GM23338 (cell line): ENCODE measurements at places on chromosomes 1 and 21. TPM values are rescaled to one million over a fixed set of nuclear protein-coding genes. Genes with fewer than 3 reads are reported as not detected.

DNA sequence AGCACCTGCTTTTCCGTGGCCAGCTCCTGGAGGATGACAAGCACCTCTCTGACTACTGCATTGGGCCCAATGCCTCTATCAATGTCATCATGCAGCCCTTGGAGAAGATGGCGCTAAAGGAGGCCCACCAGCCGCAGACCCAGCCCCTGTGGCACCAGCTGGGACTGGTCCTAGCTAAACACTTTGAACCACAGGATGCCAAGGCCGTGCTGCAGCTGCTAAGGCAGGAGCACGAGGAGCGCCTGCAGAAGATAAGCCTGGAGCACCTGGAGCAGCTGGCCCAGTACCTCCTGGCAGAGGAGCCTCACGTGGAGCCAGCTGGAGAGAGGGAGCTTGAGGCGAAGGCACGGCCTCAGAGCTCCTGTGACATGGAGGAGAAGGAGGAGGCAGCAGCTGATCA is 413 bp downstream of the UBL4B start:
- no peak overlapping the region for H3K4me3 ChIP-seq
- H3K4me1 ChIP-seq = no peaks in the 10 kb centered on the region; the same call in 1 of the 2 replicates
- no peak for DNase-seq
- no peak overlapping the region for H3K27ac ChIP-seq
- H3K36me3 ChIP-seq = no peaks in the 10 kb centered on the region
- H3K27me3 ChIP-seq = no peaks in the 10 kb centered on the region

DNA sequence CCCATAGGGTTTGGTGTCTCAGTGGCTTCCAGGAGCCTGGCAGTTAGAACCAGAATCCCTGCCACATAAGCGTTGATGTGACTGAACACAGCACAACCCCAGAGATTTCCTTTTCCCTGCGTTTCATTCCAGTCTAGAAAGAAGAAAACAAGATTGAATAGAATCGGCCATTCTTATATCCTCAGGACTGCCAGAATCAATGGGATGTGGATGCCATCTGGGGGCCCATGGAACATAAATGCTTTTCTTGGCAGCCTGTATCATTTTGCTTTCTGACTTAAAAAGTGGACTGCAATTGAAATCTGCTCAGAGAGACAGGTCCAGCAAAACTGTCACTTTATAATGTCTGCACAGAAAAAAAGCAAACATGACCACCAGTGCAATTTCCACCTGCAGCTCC is 80.3 kb downstream of the DISC1 start:
- 0 out of 2 replicates have a peak, but pooled peaks cover 5% of the 10 kb centered on the region for H3K4me1 ChIP-seq
- DNase-seq = no peak
- H3K4me3 ChIP-seq = no peak overlapping the region
- no peak overlapping the region for H3K27ac ChIP-seq
- H3K27me3 ChIP-seq = no peaks in the 10 kb centered on the region

- peaks cover 5% of the 10 kb centered on the region; the same call in 1 of the 2 replicates for H3K36me3 ChIP-seq
- no peak for DNase-seq
- H3K27ac ChIP-seq = no peak overlapping the region
Observed at GRCh38 chr21:26055010-26055409, 115.6 kb downstream of the APP start.

GRCh38 chr1:45521413-45522323 is at the start of gene PRDX1:
Gene PRDX1, minus strand, starts transcription at chr1:45521884. Its CDS starts 2,841 bp downstream, at chr1:45519043.
- no peaks in the 10 kb centered on the region for H3K27me3 ChIP-seq
- peak; percentile 96 for DNase-seq
- H3K4me3 ChIP-seq = peak within 1 kb of the TSS; percentile 100
- peak within 1 kb of the TSS; percentile 100 for H3K27ac ChIP-seq

DNA sequence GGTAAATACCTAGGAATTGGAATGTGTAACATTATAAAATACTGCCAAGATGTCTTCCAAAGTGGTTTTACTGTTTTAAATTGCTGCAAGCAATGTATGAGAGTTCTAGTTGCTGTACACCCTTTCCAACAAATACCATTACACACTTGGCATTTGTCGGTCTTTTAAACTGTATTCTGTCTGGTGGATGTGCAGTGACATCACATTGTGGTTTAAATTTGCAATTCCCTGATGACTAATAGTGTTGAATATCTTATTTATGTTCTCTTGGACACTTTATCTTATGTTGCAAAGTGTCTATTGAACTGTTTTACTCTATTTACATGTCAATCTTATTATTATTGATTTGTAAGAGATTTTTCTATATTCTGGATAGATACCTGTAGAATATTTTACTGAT is 561.2 kb upstream of the B3GALT2 start:
- no peak overlapping the region for H3K27ac ChIP-seq
- H3K27me3 ChIP-seq = no peaks in the 10 kb centered on the region
- H3K4me1 ChIP-seq = no peaks in the 10 kb centered on the region
- no peaks in the 10 kb centered on the region for H3K36me3 ChIP-seq
- DNase-seq = no peak

DNA sequence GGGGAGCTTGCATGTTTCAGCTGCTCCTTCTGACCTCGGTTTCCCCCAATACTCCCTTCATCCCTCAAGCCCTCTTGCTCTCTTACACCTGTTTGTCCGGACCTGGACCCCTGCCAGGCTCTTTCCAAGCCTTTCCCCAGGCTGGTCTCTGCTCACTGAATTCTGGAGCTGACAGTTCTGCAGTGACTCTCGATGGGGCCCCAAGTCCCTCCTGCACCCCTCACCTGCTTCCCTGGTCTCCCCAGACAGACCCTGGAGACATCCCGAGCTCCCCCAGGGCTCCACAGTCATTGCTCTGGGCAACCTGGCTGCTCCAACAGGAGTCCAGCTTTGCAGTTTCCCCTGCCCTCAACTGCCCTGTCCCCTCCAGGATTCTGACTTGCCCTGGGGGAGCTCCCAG is 198.6 kb downstream of the GRIK3 start:
- H3K36me3 ChIP-seq = no peaks in the 10 kb centered on the region
- no peak overlapping the region for H3K4me3 ChIP-seq
- DNase-seq = no peak
- H3K27me3 ChIP-seq = no peaks in the 10 kb centered on the region

GRCh38 chr1:160406131-160406968 is 6.0 kb downstream of the VANGL2 start:
- H3K4me1 ChIP-seq = peaks cover 74% of the 10 kb centered on the region
- no peak overlapping the region for H3K27ac ChIP-seq
- H3K4me3 ChIP-seq = no peak overlapping the region
- no peak for DNase-seq
- no peaks in the 10 kb centered on the region for H3K36me3 ChIP-seq

GRCh38 chr1:106798991-106799390 is 257.5 kb upstream of the PRMT6 start:
- H3K36me3 ChIP-seq = no peaks in the 10 kb centered on the region
- H3K4me3 ChIP-seq = no peak overlapping the region

GRCh38 chr1:112383759-112384370 is 12.1 kb upstream of the CTTNBP2NL start:
- H3K4me3 ChIP-seq = no peak overlapping the region
- H3K27me3 ChIP-seq = no peaks in the 10 kb centered on the region
- H3K27ac ChIP-seq = no peak overlapping the region
- DNase-seq = no peak
- H3K36me3 ChIP-seq = no peaks in the 10 kb centered on the region

DNA sequence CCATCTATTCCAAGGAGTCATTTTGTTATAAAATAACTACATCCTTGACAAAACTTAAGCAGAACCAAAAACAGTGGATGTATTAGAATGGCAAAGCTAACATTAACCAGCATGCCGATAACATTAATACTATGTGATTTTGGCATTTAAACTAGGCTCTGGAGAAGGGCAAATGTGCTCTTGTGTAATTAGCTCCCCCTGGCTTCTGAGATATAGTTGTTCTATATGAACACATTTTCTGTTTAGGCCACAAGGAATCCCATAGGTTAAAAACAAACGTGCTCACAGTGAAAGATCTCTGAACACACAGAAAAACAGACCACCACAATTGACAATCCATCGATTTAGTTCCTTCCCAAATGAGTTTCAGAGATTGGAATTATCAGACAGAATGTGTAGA is 57.4 kb upstream of the TARS2 start:
- H3K4me1 ChIP-seq = no peaks in the 10 kb centered on the region
- no peaks in the 10 kb centered on the region for H3K36me3 ChIP-seq
- H3K4me3 ChIP-seq = no peak overlapping the region

DNA sequence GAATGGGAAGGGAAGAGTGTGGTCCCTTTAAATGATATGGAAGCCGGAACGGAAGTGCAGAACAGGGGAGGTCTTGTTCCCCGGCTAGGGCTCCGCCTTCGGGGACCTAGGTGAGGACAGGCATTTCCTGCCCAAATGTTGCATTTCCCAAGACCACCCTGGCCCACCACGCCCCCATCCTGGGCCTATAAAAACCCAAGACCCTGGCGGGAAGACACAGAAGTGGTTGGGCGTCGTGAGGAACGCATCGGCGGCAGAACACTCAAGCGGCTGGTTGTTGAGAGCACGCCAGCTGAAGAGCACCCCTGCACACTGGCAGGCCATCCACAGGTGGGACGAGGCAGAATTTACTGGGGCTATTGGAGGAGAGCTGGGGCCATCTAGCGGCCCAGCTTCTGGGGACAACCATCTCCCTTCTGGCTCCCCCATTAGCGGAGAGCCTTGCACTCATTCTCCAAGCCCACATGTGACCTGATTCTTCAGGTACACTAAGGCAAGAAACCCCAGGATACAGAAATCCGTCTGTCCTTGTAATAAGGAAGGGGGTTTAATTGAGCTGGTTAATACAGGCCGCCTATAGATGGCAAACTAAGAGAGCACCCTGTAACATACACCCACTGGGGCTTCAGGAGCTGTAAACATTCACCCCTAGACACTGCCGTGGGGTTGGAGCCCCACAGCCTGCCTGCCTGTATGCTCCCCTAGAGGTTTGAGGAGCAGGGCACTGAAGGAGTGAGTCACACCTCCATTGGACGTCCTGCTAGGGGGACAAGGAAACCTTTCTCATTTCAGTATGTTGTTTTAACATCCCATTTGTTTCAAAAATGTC is 1327.9 kb downstream of the BRINP3 start:
- peak; percentile 66 for DNase-seq
- H3K4me1 ChIP-seq = no peaks in the 10 kb centered on the region
- no peak overlapping the region for H3K27ac ChIP-seq
- no peak overlapping the region for H3K4me3 ChIP-seq

- no peaks in the 10 kb centered on the region for H3K4me1 ChIP-seq
- H3K36me3 ChIP-seq = no peaks in the 10 kb centered on the region
- DNase-seq = no peak
- no peak overlapping the region for H3K4me3 ChIP-seq
- H3K27me3 ChIP-seq = no peaks in the 10 kb centered on the region
- H3K27ac ChIP-seq = no peak overlapping the region
Observed at GRCh38 chr1:176567190-176567794, 104.3 kb downstream of the PAPPA2 start.

DNA sequence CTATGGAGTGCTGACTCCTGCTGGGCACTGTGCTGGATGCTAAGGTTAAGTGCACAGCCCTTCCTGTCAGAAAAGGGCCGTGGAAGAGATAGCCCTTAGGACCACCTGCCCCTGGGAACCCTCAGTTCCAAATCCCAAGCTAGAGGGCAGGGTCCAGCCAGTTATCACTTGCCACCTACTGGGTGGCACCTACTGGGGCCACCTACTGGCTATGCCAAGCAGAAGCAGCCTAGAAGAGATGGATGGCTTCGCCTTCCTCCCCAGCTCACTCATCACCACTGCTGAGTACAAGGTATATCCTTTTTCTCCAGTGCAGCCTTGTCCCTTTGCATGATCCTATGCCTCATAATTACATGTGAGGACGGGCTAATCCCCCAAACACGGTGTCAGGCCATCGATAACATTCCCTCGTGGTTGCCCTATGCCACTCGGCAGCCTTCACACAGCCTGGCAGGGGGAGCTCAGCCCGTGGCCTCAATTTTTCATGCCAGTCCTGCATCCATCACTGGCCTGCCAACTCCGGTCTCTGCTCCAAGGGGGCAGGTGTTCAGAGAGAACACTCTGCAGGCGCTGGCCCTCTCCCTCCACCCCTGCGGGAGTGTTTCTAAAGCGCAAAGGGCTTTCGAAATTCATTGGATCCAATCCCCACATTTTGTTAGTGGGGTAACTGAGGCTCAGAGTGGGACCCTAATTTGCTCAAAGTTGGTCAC is 49.0 kb downstream of the SYT2 start:
- H3K4me1 ChIP-seq = 0 out of 2 replicates have a peak, but pooled peaks cover 3% of the 10 kb centered on the region
- H3K27ac ChIP-seq = no peak overlapping the region
- H3K36me3 ChIP-seq = no peaks in the 10 kb centered on the region
- DNase-seq = peak; percentile 28

DNA sequence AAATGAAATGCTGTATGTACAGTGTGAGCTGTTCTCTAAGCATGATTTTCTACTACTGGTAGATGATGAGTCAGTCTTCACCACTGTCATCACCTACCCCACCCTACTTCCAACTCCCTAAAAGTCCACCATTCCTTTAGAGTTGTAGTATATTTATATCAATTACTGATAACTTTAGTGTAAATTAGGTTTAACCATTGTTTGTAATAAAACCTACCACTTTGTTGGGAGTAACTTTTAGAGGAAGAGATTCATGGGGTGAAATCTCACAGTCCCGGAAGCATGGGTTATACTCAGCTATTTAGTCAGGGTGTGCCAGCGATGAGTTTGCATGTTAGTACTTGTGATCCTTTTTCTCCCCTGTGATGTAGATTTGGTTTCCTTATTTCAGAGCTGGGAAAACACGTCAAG is 17.1 kb downstream of the MORC3 start:
- no peak overlapping the region for H3K4me3 ChIP-seq
- 0 out of 2 replicates have a peak overlapping the region, but pooled peaks have one; percentile 11 for H3K27ac ChIP-seq
- H3K4me1 ChIP-seq = no peaks in the 10 kb centered on the region
- H3K36me3 ChIP-seq = peaks cover 55% of the 10 kb centered on the region
- DNase-seq = no peak

- H3K4me1 ChIP-seq = no peaks in the 10 kb centered on the region
- no peaks in the 10 kb centered on the region for H3K36me3 ChIP-seq
- DNase-seq = no peak
- no peak overlapping the region for H3K4me3 ChIP-seq
- no peaks in the 10 kb centered on the region for H3K27me3 ChIP-seq
Observed at GRCh38 chr1:17816511-17816910, 61.4 kb downstream of the ACTL8 start.

DNA sequence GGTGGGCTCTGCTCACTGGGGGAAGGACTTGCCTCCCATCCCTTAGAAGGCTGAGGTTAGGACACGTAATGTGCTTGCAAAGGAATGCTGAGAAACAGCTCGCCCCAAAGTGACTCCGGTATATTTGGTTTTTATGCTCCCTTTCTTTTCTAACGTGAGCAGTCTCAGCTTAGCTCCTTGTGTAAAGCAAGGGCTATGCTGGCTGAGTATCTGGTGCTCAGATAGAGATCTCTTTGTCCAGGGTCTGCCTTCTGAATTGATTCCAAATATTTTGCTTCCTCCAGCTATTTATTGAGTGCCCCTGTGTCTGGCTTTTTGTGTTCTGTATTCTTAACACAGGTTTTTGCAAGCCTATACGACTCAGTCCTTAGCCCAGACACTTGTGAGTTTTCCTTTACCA is 94.5 kb upstream of the ARTN start:
- H3K27me3 ChIP-seq = no peaks in the 10 kb centered on the region
- peaks cover 6% of the 10 kb centered on the region; the same call in 1 of the 2 replicates for H3K36me3 ChIP-seq
- peak overlapping the region; percentile 48; the same call in 1 of the 2 replicates for H3K27ac ChIP-seq
- no peak for DNase-seq
- no peak overlapping the region for H3K4me3 ChIP-seq
- H3K4me1 ChIP-seq = peaks cover 57% of the 10 kb centered on the region

The CYP4A22 gene
- not detected in 2 replicates for total RNA-seq

The BARHL2 gene
- total RNA-seq = not detected in 2 replicates
